ENCODE measurements at places on chromosomes 5 and 9.

GRCh38 chr9:114072184-114073140 lies 5.6 kb downstream of the AMBP start:
- no peak for DNase-seq

DNA sequence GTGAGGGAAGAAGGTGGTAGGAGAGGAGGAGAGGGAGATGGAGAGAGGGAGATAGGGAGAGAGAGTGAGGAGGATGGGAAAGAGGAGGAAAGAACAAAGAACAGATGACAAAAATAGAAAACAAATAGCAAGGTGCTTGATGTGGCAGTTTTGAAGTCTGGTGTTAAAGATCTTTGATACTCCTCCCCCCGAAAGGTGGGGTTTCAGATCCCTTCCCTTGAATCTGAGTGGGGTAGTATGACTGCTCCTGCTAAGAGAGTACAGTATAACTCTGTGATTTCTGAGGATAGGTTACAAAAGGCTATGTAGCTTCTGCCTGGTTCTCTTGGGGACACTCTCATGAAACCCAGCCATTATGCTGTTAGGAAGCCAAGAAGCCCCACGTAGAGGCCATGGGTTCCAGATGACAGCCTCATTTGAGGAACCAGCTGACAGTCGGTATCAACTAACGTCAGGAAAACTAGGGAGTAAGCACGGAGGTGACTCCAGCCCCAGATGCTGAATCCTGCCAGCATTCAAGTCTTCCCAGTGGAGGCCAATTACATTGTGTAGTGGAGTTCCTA lies 102.1 kb downstream of the FANCC start:
- no peak for DNase-seq

DNA sequence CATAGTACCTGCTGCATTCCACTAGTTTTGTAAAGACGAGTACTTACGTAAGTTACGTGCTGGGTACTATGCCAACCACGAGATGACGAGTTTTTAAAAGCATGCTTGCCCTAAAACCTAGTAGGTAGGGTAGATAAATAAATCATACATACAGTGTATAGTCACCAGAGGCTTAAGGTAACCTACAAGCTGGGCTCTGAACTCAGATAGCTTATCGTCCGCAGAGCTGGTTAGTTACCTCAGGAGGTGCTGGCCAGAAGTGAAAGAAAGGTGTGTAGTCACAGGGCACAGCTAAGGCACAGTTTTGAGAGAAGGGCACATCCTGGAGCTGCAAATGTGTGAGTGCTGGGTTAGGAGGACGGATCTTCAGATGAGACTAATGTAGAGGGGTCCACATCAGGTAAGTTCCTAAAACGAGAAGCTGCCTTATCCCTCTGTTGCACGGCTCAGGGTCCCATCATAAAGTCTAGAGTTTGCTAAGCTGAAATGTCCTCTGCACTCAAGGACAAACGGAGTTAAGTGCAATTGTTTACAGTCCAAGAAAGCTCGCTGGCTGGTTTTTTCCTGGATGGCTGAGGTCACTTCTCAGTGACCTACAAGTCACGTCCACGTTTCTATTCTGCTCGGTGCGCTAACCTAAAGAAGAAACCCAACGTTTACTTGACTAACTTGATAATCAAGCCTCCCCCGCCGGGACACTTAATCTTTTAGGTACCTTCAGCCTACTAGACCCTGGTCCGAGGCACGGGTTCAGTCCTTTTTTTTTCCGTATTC lies 1.1 kb upstream of the SNX24 start:
- DNase-seq, result no peak

GRCh38 chr5:149273950-149274349 lies 2.3 kb downstream of the AFAP1L1 start:
- no peak for DNase-seq

DNA sequence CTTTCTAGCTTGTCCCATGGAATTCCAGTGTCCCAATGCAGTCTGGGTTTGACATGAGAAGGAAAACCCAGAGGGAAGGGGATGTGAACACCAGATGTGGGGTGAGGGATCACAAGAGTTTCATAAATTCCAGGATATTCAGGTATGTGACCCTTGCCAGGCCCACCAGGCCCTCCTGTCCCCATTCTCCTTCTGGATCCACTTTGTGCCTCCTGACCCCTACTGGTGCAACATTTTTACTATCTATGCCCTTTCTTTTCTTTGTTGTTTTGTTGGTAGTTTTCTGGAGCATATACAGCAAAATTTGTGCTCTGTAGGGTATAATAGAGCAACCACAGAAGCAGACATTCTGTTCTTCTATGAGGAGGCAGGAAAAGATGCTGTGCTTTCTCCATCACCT lies 597.0 kb upstream of the GRAMD2B start:
- no peak for DNase-seq

GRCh38 chr5:72242796-72243475 lies 77.1 kb downstream of the MRPS27 start:
- no peak for DNase-seq

GRCh38 chr5:50441493-50441955 lies 436 bp upstream of the EMB start:
- no peak for DNase-seq

GRCh38 chr5:153101235-153102180 lies 389.0 kb upstream of the GRIA1 start:
- no peak for DNase-seq

DNA sequence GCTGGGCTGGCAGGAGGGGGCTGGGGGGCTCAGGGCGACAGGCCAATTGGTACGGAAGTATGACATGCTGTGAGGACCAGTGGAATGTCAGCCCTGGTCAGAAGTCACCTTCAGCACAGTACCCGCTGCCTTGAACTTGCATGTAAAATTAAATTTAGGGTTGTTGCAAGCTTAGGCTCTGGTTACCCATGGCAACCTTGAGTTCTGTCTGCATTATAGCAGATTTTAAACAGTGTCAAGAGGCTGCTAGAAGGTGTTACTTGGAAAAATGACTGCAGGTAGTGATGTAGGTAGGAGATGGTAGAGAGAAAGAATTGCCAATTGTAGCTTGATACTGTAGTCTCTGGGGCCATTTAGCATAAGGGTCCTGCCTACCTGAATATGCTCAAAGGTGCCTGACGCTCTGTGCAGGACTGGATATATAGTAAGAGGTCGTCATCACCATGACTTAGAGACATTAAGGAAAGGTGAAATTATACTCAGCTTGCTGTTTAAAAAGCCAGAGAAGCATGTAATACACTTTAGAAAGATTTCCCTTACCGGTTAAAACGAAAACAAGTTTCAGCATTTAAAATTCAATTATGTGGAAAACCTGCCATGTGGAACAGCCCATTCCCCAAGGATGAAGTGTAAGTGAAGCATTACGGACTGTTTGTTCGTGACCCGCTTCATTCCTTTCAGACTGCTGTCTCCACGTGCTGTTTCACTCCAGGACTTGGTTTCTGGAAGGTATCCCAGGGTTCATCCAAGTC lies 169.0 kb downstream of the PDZD2 start:
- DNase-seq, result no peak

DNA sequence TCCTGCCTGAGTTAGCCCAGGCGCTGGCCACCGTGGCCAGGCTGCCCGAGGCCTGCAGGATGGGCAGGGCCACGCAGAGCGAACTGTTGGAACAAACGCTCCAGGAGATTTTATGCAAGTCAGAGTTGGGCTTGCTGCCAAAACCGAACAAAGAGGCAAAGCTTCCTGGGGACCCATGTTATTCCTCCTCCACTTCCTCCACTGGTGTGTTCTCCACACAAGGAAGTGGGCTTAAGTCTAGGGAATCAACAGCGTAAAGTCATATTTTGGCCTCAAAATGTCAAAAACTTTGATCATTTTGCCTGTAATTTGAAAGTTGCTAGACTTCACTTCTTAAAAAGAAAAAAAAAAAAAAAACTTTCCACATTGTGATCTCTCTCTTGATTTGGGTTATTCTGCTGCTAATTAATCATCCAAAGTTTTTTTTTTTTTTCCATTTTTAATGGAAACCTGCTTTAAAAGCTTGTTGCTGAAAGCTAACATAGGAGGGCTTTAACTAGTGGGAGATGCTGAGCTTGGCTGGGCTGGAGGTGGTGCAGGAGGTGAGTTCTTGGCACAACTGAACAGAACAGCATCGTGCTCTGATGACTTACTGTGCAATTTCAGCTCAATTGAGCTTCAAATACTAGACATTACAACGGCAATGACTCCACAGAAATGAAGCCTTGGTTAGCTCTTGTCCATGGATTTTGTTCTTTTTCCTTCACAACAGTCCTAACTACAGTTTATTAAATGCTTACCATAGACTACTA lies 73.0 kb downstream of the PTPDC1 start:
- DNase-seq, result no peak

DNA sequence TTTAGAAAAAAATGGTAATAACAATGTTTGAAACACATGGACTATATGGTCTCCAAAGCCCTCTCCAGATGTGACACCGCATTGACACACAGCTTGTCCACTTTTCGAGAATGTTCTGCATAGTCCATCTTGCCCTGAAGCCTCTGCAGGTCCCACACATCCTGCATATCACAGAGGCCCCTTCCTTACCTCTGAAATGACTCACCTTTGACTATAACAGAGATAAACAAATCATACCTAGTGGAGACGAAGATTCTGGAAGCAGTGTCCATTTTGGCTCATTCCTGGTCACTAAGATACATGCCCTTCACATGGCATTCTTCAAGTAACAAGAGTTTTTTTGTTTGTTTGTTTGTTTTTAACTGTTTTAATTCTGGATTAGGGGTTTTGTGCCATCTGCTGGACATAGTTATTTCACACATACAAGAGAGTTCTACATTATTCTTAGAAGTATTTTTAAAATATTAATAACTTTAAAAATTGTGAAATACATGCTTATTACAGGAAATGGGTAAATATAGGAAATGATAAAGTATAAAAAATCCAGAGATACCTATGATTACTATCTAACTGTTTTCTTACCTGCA lies 5.1 kb downstream of the ARL14EPL start:
- DNase-seq, result no peak

DNA sequence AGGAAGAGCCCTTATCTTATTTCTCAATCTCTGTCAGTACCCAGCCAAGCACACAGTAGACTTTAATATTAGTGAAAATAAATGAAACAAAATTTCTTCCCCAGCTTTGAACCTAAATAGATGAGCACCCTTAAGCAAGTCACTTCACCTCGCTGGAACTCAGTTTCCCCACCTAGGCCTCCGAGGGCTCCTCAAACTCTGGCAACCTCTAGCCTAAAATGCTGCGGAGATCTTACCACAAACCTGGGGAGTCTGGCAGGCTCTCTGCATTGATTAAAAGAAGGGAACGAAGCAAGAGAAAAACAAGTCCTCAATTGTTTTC lies 326 bp downstream of the RIGI start:
- no peak for DNase-seq

GRCh38 chr5:11143456-11144267 lies 382.6 kb upstream of the DAP start:
- DNase-seq, result no peak

- DNase-seq, result no peak
Measured at GRCh38 chr5:96763026-96763425, 44.7 kb downstream of the ERAP1 start.

DNA sequence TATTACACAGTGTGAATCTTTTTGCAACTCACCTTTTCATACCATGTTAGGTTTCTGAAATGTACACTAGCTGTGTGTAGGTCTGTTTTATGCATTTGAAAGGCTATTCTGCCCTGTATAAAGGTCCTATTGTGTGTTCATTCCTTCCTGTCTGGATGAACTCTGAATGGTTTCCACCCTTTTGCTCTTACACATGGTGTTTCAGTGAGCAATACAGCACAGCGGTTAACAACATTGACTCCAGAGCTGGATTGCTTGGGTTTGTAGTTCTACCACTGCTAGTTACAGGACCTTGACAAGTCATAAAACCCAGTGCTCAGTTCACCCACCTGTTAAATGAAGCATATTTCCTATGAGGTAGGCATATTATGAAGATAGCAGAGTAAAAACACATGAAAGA lies 331.6 kb downstream of the ADGRV1 start:
- DNase-seq, result no peak

GRCh38 chr5:172795318-172795977 lies 24.5 kb upstream of the DUSP1 start:
- no peak for DNase-seq

DNA sequence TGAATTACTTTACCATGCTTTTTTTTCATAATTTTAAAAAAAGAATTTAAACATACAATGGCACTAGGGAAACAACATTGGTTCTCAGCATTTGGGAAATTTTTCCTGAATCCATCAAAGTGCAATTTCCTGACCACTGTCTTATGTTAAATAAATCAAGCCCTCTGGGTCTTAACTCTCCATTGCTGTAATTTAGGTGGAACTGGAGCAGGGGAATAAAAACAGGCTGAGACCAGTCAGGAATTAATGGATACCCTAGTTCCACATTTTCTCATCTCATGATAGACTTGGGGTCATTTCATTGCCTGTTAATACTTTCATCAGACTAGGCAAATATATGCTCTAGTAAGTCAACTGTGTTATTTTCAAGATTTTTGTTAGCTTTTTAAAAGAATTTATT lies 103.1 kb downstream of the FBN2 start:
- no peak for DNase-seq

DNA sequence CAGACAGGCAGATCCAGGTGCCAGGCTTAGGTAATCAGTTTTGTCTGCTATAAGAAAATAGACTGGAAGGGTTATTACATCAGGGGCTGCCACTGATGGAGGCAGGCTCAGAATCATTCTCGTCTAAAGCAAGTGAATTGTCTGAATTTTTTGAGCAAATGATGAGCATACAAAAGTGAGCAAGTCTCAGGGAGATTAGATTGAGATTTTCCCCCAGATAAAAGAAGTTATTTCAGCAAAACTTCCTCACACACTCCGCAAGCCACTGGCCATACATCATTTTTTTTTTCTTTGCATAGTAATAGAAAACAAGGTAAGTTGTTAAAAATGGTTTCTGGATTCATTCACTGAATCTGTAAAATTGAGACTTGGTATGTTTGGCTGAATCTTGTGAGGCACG lies 52.9 kb downstream of the ZNF462 start:
- no peak for DNase-seq

DNA sequence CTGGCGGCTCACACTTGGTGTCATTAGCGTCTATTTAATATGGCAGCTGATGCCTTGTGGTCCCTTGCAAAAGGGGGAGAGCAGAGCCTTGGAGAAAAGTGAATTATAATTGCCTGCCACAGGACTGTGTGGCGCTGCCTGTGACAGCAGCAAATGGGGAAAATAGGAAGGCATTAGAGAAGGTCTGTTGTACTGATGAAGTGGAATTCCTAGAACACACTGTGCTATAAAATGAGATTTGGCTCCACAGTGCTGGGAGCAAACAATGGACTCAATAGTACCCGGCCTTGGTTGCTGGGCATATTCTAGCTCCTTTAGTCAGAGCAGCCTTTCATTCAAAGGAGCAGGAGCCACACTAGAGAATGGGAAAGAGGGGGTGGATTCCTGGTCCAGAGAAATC lies 21.3 kb downstream of the SEMA6A start:
- no peak for DNase-seq

GRCh38 chr5:171706736-171707441 lies 78.7 kb upstream of the SMIM23 start:
- no peak for DNase-seq

DNA sequence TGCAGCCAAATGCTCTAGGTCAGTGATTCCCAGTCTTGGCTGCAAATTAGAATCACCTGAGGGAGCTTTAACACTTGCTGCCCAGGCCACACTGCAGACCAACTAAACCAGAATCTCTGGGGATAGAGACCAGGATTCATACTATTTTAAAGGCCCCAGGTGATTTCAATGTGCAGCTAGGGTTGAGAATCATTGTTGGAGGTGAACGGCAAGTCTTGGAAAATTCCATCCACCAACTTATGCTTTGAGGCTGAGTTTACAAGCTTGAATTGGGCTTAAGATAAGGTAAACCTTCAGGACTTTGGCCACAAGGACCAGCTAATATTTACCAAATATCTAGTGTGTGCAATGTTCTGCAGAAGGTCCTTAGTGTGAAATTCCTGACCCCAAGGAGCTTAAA lies 27.5 kb downstream of the SLIT3 start:
- no peak for DNase-seq

- DNase-seq, result no peak
Measured at GRCh38 chr5:109829331-109829730, 139.6 kb downstream of the MAN2A1 start.

Data from T-helper 17 cell (primary cell).